ENCODE measurements at places on chromosomes 3 and 15.

DNA sequence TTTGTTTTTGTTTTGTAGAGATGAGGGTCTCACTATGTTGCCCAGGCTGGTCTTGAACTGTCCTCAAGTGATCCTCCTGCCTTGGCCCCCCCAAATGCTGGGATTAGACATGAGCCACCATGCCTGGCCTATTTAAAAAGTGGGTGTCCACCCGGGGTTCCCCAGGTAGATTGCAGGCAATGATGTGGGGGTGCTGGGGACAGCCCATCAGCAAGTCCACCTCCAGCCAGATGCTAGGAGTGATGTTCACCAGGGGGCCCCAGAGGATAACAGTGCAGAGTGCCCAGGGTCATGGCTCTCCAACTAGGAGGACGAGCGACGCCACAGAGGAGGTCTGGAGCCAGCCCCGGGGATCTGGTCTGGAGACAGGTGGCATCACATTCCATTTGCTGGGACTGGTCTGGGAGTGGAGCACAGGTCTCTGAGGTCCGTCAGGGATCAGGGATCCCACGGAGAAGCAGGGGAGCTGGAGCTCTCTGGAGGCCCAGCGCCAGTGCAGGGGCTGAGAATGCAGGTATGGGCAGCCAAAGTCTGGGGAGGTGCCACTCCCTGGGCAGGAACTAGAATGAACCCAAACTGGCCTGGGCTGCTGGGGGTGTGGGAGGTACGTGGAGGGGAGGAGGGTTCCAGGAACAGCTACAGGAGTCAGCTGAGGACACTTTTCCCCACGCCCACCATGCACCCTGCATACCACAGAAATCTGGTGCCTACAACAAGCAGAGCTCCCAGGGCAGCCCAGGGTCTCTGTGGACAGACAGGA is 51.2 kb upstream of the PCSK6 start:
- no peak for DNase-seq

- DNase-seq: no peak
Observed at GRCh38 chr3:17047894-17048293, 163.1 kb downstream of the PLCL2 start.

DNA sequence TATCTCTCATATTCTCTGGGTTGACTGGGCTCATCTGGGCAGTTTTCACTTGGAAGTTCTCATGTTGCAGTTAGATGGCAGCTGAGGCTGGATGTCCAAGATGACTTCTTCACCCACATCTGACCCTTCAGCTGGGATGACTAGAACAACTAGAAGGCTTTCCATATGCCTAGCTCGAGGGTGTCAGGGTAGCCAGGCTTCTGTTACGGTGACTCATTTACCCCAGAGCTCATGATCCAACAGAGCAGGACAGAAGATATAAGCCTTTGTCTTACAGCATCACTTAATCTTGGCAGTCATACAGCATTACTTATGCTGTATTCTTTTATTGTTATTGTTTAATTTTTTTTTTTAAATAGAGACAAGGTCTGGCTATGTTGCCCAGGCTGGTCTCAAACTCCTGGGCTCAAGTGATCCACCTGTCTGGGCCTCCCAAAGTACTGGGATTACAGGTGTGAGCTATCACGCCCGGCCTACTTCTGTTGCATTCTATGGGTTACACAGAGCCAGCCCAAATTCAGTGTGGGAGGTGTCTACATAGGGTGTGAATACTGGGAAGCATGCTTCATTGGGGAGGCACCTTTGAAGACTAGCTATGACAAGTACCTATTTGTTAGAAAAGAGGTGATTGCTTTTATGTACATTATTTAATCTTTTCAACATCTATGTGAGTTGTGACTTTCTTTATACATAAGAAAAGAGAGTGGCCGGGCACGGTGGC is 10.7 kb downstream of the HMCES start:
- DNase-seq: no peak

GRCh38 chr15:89628301-89628700 is 27.0 kb downstream of the KIF7 start:
- no peak for DNase-seq

DNA sequence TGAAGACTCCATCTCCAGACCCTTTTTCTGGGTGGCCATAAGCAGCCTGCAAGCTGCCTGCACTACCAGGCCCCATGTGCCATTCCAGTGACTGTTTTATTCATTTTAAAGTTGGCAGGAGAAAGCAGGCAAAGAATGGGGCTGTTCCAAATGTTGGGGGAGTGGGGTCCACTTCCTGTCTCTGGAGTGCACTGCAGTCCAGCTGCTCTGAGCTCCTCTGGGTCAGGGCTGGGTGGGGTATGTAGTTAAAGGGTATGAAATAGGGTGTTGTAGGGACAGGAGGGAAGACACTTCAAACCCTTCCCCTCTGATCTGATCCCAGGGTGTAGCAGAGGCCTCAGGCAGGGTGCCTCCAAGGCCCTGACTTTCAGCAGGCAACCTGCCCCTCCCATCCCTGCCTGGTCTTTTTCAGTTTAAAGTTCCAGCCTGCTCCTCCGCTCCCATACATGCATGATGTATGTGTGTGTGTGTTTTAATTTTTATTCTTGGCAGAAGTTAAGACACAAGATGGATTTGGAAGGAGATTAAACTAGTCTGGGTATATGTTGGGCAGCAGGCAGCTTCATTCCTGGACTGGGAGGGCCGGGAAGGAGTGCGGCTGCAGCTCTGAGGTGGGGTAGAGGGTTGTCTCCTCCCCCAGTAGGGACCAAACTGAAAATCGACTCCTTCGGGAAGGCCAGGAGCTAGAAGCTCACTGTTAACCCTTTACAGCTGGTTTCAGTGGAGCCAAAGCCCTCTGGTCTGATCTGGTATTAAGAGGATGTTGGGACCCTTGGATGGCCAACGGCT is 17.3 kb downstream of the BOC start:
- DNase-seq: no peak

DNA sequence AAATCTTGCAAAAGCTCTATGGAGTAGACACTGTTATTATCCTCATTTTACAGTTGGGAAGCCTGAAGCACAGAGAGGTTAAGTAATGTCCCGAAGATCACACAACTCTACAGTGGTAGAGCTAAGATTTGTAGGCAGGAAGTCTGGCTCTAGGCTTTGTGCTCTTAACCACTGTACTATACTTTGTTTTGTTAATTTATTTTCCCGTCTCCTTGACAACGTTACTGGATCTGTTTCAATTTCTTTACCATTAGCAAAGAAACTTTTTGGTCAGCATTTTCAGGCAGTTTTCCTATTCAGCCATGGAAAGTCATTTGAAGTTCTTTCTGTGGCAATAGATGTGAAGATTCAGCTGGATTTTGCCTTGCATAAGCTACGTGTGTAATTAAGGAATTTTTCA is 51.7 kb downstream of the OTOL1 start:
- no peak for DNase-seq

- peak; percentile 75 for DNase-seq
Observed at GRCh38 chr15:84079885-84080777, 155.4 kb upstream of the GOLGA6L4 start.

DNA sequence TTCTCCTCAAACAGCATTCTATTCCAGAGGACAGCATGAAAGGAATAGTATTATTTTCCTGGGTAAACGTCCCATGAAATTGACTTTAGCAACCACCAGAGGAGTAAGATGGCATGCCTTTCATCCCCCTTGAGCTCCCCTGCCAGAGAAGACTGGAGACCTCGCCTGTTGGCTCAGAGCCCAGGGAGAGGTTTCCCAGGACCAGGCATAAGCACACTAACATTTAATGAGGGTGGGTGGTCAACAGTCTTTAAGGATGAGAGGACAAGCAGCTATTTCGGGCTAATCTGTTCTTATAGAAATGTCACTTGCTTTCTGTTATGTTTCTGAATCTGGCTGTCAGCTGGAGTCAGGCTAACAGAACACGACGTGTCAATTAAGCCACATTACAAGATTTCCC is 390.5 kb downstream of the GABRG3 start:
- DNase-seq: no peak

- no peak for DNase-seq
Observed at GRCh38 chr3:108437439-108437838, 73.0 kb downstream of the MYH15 start.

DNA sequence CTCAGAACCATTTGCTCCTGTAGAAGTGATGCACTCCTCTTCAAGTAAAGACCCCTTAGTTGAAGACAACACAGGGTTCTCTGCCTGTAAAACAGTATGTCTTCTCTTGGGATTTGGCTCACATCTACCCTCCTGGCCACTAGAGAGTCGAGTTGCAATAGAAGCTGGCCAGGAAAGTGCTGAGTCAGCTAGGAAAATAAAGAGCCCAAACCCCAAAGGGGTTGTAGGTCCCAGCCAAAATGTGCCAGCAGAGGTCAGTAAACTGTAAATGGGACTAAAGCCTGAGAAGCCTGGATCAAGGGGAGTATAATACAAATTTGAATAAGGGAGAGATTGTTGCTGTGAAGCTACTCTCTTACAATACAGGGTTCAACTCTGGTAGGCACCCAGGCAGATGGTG is 37.2 kb upstream of the THBS1 start:
- DNase-seq: no peak

GRCh38 chr3:4573153-4573552 is 80.0 kb downstream of the ITPR1 start:
- no peak for DNase-seq

GRCh38 chr3:45145223-45145622 is 955 bp downstream of the CDCP1 start:
- no peak for DNase-seq

DNA sequence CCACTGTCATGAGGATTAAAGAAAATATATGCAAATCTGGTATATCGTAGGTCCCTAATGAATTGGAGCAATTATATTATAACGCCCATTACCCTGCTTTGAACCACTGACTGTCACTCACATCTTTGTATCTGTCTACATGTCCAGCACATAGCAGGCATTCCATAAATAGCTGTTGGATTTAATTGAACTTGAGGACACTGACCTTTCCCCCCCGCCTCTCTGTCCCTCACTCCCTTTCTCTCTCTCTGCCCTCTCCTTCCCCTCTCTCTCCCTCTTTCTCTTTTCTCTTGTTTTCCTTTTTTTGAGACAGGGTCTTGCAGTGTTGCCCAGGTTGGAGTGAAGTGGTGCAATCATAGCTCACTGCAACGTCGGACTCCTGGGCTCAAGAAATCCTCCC is 233.0 kb downstream of the CD47 start:
- DNase-seq: no peak

Measured in activated T-cell treated with anti-CD3 and anti-CD28 coated beads, Interleukin-2, amount 50 U/mL, for 48 hours (primary cell).